ENCODE measurements at places on chromosomes 1 and 21.

- DNase-seq = no peak
Observed at GRCh38 chr1:183881387-183882131, 76.6 kb downstream of the RGL1 start.

- no peak for DNase-seq
Observed at GRCh38 chr1:25026730-25027450, 96.8 kb upstream of the RUNX3 start.

- no peak for DNase-seq
Observed at GRCh38 chr1:40692429-40692895, 958 bp downstream of the NFYC start.

GRCh38 chr1:76006234-76006633 is 68.3 kb upstream of the ST6GALNAC3 start:
- DNase-seq = no peak

DNA sequence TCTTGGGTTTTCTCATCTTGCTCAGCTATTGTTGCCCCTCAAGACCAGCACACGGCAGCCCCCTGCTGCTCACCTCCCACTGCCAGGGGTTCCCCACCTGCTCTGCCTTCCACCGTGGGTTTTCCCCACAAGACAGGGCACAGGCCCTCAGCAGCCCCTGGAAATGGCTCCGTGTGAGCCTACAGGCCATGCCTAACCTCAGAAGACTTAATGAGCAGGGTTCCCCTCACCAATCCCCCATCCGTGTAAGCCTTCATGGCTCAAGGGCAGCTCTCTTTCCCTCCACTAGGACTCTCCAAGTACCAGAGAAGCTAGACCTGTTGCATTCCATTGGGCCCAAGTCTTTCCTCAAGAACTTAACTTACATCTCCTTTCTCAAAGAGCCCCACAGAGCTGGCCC is 18.4 kb upstream of the RCAN3 start:
- DNase-seq = no peak

- no peak for DNase-seq
Observed at GRCh38 chr1:162736633-162737067, 53.9 kb upstream of the HSD17B7 start.

GRCh38 chr21:15333136-15333710 is 268.4 kb upstream of the NRIP1 start:
- no peak for DNase-seq

DNA sequence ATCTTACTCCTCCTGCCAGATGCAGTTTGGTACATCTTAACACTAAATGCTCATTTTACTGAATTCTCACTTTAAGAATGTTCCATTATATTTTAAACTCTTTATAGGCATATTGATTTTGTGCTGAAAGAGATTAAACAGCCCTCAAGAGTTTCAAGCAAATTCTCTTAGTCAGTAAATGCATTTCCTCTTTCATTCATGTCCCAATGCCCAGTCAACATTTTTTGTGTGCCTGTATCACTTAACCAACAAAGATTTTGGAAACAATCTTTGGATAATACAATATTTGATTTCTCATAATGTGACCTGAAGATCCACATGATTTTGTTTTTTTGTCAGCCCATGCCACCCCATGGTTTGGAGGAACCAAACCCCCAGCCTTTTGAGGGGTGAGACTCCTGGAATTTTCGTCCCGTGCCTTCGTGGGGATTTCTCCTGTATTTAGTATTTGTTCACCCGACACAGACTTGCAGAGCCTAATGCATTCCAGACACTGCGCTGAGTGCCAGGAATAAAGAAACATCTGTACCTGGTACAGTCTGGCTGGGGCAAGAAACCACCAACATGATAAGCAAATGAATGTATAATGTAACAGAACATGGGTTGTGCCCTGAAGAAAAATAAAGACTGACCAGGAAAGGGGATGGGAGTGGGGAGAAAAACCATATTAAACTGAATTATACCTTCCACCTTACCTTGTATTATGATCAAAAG is 47.1 kb upstream of the ETS2 start:
- DNase-seq = no peak

GRCh38 chr1:10642403-10643080 is 153.9 kb downstream of the CASZ1 start:
- no peak for DNase-seq

GRCh38 chr1:203437696-203438315 is 37.8 kb upstream of the PRELP start:
- no peak for DNase-seq

DNA sequence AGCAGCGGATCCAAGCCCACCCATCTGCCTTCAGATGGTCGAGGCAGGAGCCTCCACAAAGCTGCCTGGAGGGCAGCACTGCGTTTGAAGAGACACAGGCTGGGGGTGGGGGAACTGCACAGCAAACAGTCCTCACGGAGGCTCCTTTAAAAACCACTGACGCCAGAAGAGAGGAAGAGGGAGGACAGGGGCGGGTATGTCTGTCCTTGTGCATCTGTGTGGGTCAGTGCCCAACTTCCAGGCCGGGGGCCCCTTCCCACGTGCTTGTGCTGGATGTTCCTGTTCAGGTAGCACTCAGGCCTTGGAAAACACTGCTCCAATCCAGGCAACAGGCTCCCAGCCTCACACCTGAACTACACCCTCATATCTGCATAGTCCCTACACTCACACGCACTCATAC is 7.7 kb downstream of the AHDC1 start:
- DNase-seq = no peak

DNA sequence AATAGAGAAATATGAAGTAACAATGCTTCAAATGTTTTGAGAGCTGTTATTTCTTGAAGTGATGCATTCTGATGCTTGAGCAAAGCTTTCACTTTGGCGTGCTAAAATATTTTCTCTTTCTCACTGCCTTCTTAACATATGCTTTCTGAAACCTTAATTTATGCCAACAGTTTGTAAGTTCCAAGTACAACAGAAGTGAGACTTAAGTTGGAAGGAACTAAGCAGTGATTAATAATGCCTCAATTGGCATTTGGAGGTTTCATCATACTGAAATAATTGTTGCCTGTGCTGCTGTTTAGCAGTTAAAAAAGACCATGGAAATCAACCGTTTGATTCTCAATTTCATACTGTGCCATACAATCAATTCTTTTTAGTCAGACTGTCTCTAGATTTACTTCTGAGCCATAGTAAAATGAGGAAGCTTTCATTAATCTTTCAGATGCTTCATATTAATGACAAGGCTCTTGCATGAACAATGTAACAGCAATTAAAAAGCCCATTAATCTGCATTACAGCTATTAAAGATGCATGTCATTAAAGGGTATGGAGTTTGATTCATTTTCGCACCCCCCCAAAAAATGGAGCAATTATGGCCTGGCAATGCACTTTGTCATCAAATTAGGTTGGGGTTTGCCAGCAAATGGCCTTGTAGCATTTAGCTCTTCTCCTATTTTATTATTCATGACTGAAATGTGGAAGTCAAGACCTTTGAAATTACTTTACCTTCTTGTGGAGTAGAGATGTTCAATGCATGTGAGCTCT is 375.3 kb downstream of the USH2A start:
- DNase-seq = no peak

- no peak for DNase-seq
Observed at GRCh38 chr1:96072021-96072420, 649.6 kb upstream of the PTBP2 start.

- no peak for DNase-seq
Observed at GRCh38 chr1:51378871-51379270, 48.5 kb upstream of the TTC39A start.

GRCh38 chr1:27716262-27716895 is 9.4 kb upstream of the FAM76A start:
- DNase-seq = no peak

GRCh38 chr1:220045356-220046051 is 801 bp downstream of the EPRS1 start:
- DNase-seq = no peak

GRCh38 chr1:176241385-176242015 is 34.4 kb upstream of the COP1 start:
- DNase-seq = no peak

DNA sequence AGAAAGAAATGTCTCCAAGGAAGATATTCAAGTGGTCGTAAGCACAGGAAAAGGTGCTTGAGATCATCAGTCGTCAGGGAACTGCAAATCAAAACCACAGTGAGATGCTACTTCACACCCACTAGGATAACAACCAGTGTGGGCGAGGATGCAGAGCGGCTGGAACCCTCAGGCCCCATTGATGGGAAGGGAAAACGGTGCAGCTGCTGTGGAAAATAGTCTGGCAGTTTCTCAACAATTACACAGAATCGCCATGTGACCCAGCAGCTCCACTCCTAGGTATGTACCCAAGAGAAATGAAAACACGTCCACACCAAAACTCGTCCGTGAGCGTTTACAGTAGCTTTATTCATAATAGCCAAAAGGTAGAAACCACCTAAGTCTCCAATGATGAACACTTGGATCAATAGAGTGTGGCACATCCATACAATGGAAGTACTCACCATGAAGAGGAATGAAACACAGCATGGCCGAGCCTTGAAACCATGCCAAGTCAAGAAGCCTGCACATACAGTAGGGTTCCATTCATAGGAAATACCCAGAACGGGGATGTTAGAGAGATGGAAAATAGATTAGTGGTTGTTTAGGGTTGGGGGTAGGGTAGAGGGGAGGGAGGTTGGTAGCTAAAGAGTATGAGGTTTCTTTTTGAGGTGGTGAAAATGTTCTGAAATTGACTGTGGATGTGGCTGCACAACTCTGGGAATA is 6.1 kb downstream of the DFFB start:
- no peak for DNase-seq
